PC-3 (cell line): ENCODE measurements at places on chromosomes 7 and 10. TPM values are rescaled to one million over a fixed set of nuclear protein-coding genes. Genes with fewer than 3 reads are reported as not detected.

Gene FAM20C
- total RNA-seq = 87.9 and 119 TPM in 2 replicates

Gene SYT15
- not detected in 2 replicates for total RNA-seq

Gene DPP6
- not detected in 2 replicates for total RNA-seq

Gene OPN4
- total RNA-seq = not detected in 2 replicates

Gene RASSF4
- total RNA-seq = 7.7 and 8.7 TPM in 2 replicates

Gene PRDX3
- total RNA-seq = 125 and 153 TPM in 2 replicates

Gene PNLIPRP1
- not detected in 2 replicates for total RNA-seq

Gene IRF5
- total RNA-seq = 12.2 and 15.3 TPM in 2 replicates

Gene VPS41
- total RNA-seq = 23.2 and 35.2 TPM in 2 replicates

Gene ELFN1
- total RNA-seq = 0.69 and 0.75 TPM in 2 replicates

Gene CREB5
- 5.2 and 6.0 TPM in 2 replicates for total RNA-seq

Gene ALDH18A1
- 63.4 and 70.3 TPM in 2 replicates for total RNA-seq

Gene LSM5
- total RNA-seq = 24.8 and 38.9 TPM in 2 replicates

Gene LIPK
- not detected in 2 replicates for total RNA-seq

Gene ANKRD61
- 0.23 and 0.26 TPM in 2 replicates for total RNA-seq

Gene NODAL
- not detected in 2 replicates for total RNA-seq

Gene SHH
- total RNA-seq = 0.11 and 0.12 TPM in 2 replicates

Gene CRPPA
- total RNA-seq = 0.75 and 1.2 TPM in 2 replicates

Gene TACR2
- 0.40 TPM in 1 of 2 replicates, not detected in the other for total RNA-seq

Gene TAS2R41
- total RNA-seq = not detected in 2 replicates

Gene SH3PXD2A
- total RNA-seq = 2.9 and 3.4 TPM in 2 replicates
